ENCODE measurements at places on chromosomes 4 and X.

DNA sequence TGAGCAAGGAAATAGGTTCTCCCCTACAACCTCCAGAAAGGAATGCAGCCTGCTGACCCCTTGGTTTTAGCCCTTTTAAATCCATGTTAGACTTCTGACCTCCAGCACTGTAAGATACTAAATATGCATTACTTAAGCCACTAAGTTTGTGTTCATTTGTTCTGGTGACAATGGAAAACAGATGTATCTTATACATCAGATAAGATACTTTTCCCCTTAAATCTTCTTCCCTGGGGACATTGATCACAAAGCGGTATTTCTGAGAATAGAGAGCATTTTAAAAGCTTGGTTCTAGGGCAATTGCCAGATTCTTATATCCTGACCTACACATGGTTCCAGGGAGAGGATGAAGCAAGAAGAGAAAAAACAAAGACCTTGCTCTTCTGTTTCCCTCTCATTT, 6.5 kb upstream of the TMEM184C start:
- DNase-seq: no peak

DNA sequence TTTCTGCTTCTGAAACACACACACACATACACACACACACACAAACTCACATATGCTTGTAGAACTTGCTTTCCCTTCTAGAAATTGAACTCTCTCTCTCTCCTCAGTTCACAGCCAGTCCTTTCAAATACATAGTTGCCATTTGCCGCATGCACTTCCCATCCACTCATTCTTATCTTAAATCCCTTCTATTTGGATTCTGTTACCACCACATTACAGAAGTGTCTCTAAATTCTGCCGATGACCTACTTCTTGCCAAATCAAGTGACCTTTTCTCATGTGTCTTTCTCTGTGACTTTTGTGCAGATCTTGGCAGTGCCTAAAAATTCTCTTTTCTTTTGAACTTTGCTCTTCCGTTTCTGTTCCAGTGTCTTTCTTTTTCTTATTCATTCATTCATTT, 7.5 kb upstream of the MYOZ2 start:
- no peak for DNase-seq

DNA sequence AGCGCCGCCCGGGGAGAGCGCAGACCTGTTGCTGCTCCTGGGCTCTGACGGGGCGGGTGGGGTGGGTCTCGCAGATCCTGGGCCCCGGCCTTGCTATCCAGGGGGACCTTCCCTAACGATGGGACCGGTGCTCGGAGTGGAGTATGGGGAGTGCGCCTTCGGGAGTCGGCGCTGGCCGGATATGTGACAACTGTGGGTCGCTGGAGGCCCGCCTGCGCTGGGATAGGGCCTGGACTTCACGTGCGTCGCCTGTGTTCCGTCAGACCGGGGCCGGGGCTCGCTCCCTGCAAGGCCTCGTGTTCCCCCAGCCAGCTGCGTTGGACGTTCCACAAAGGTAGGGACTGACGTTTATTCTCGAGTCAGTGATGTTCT, 1.3 kb downstream of the TBL1X start:
- DNase-seq: no peak

- no peak for DNase-seq
Observed at GRCh38 chr4:89952458-89952857, 57.8 kb downstream of the MMRN1 start.

- DNase-seq: no peak
Observed at GRCh38 chr4:145956288-145956890, 17.8 kb upstream of the ZNF827 start.

- no peak for DNase-seq
Observed at GRCh38 chr4:6059375-6059805, 41.2 kb upstream of the C4orf50 start.

DNA sequence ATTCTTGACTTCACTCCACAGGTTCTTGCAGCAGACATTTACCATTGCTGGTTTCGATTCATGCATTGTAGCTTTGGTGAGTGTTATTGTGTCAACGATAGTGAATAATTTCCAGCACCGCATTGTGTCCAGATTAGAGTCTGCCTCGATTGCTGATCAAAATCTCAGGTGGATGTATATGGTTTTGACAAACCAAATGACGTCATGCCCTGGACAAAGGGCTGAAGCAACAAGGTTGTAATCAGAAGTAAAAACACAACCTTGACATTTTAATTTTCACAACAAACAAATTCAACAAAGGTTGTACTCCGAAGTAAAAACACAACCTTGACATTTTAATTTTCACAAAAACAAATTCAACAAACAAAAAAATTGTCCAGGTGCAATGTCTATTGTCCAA, 81.1 kb upstream of the WWC2 start:
- no peak for DNase-seq

- no peak for DNase-seq
Observed at GRCh38 chr4:22676063-22676462, 16.7 kb upstream of the GBA3 start.

- DNase-seq: no peak
Observed at GRCh38 chr4:15294832-15295231, 133.0 kb upstream of the C1QTNF7 start.

All from activated T-helper 9 cell treated with anti-CD3 and anti-CD28 coated beads, Interleukin-2, amount 50 U/mL, for 16 hours (primary cell).